ENCODE measurements at places on chromosomes 1 and 21.
A peak's percentile ranks its signal among the peaks of the same experiment; 100 is the strongest.

- no peak for DNase-seq
Observed at GRCh38 chr1:5908461-5909375, 83.5 kb downstream of the NPHP4 start.

GRCh38 chr1:224435318-224435763 lies 744 bp upstream of the WDR26 start:
- no peak for DNase-seq

DNA sequence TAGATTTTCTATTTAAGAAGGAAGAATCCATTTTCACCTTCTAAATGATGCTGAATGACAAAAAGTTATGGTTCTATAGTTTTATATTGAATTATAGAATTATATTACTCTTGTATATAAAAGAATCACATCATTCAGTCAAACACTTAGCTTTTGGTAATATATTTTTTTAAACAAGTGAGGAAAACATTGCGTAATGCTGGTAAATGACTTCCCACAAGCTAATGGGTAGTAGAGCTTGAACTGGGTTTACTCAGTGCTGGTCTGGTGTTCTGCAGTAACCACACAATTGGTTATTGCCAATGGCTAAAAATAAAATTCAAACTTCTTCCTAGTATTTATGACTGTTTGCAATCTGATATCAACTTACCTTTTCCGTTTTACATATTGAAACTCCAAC lies 10.6 kb upstream of the GIPC2 start:
- no peak for DNase-seq

DNA sequence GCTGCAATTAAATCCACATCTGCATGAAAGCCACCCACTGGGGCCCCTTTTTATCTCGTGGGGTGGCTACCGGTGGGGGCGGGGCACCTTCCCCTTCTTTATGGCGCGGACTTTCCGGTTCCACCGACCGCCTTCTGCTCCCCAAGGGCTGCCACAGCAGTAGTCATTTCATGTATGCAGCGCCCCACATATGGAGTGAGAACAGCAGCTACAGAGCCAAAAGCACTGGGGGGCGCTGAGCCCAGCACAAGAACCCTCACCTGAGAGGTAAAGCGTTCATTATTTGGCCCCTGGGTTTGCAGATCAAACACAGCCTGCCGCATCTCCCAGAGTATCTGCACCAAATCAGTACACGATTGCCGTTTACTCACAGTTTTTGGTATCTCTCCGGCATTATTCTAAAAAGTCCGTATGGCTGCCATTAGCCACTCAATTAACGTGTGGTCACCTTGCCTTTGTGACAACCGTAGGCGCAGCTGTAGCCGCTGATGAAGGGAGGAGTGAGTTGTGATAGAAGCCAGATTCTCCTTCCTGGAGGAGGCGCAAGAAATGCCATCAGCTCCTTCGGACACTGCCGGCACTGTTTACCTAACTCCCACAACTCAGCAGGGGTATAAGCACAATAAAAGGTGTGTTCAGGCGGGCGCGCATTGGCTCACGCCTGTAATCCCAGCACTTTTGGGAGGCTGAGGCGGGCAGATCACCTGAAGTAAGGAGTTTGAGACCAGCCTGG lies 30.4 kb upstream of the CR2 start:
- no peak for DNase-seq

DNA sequence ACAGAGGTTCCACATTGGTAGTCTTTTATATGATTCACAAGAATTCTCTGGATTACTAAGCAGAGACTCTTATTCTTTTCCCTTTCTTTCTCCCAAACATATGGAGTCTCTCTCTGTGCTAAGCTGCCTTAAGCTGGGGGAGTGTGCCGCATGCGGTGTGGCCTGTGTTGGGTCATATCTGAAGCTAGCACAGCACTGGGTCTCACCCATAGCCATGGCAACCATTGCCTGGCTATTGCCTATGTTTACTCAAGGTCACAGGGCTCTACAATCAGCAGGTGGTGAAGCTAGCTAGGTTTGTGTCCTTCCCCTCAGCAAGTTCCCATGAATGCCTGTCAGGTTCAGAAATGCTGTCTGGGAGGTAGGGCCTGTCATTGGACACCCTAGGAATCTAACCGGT lies 73.6 kb upstream of the ZRANB2 start:
- DNase-seq: no peak

- no peak for DNase-seq
Observed at GRCh38 chr21:34189506-34189905, 116.1 kb downstream of the MRPS6 start.

- DNase-seq: peak; percentile 9
Observed at GRCh38 chr1:178189814-178190213, 95.9 kb downstream of the RASAL2 start.

- no peak for DNase-seq
Observed at GRCh38 chr1:226981386-226981817, 41.3 kb downstream of the COQ8A start.

GRCh38 chr1:193674292-193674944 lies 488.0 kb upstream of the B3GALT2 start:
- DNase-seq: no peak

GRCh38 chr1:198647055-198647454 lies 8.2 kb downstream of the PTPRC start:
- DNase-seq: no peak

GRCh38 chr1:43269627-43270375 lies at the start of gene TMEM125:
TMEM125 (plus strand) TSS chr1:43269983; CDS start chr1:43272723, 2,740 bp downstream.
- DNase-seq: no peak

DNA sequence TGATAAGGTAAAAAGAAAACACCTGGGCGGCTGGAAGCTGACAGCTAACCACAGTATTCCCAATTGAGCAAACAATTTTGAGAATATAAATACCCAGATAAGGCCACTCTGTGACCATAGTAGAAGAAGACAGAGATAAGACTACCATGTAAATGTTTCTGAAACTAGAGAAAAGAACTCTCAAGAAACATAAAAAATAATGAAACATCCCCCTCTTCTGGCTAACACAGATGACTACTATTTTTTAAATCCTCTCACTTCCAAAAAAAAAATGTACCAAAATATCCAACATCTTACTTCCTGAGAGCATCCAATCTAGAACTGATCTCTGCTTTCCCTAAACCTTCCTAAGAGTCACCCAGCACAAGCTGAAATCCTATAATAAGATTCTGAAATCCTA lies 125.9 kb downstream of the HFM1 start:
- no peak for DNase-seq

DNA sequence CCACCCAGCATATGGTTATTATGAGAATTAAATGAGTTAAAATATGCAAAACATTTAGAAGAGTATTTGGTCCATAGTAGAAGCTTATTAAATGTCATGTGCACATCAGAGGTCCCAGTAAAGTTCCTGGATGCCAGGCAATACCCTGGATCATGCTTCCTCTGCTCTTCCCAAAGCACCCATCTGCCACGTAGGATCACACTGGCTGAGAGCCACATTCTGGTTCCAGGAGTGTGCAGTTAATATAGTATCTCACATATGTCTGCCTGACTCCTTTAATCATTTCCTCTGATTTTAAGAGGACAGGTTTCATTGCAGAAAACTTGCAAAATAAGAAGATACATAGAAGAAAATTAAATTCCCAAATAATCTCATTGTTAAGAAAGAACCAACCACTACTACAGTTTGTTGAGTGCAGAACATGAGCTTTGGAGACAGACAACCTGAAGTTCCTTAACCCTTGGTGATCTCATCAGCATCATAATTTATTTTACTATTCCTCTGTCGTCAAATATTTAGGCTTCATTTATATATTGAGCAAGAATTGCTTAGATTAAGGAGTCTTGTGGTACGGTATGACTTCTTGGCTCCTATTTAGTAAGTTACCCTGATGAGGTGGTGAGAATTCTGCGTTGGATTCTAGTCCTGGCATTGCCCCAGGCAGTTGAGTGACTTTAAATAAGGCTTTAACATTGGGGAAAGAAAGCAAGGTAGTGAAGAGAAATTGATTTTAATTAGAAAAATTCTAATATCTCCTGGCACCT lies 12.3 kb downstream of the SGIP1 start:
- DNase-seq: no peak

- no peak for DNase-seq
Observed at GRCh38 chr1:46718340-46718726, 581 bp downstream of the EFCAB14 start.

DNA sequence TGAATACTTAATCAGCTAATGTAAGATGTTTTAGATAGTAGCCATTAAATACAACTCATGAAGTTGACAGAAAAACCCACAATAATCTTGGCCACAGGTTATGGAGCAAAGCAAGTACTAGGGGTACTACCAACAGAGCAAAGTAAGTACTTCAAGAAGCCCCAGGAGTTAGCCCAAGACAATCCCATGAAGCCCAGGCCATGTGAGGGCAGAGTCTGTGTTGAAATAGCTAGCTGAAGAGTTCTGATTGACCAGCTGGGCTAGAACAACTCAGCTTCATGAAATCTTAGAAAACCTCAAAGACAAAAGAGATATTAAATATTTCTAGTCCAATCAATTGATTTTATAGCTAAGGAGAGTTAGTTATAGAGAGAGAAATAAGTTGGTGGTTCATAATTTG lies 212.9 kb upstream of the HOOK1 start:
- no peak for DNase-seq

GRCh38 chr1:217052626-217053025 lies 329.4 kb upstream of the ESRRG start:
- DNase-seq: no peak

GRCh38 chr1:150476754-150477153 lies 10.5 kb upstream of the TARS2 start:
- DNase-seq: no peak

DNA sequence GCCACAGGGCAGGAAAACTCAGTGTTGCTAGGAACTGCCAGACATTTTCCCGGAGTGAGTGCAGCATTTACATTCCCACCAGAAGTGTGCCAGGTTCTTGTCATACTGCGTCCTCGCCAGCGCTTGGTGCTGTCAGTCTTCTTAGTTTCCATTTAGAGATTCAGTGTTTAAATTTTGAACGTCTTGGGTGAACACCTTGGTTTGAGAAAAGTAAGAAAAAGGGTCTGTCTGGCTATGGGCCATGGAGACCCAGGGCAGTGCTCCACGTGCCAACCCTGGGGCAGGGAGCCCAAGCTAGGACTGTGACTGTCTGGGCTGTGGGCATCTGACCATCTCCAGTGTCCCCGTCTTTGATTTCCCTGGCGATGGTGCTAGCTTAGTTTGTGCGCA lies 16.0 kb downstream of the IBA57 start:
- no peak for DNase-seq

DNA sequence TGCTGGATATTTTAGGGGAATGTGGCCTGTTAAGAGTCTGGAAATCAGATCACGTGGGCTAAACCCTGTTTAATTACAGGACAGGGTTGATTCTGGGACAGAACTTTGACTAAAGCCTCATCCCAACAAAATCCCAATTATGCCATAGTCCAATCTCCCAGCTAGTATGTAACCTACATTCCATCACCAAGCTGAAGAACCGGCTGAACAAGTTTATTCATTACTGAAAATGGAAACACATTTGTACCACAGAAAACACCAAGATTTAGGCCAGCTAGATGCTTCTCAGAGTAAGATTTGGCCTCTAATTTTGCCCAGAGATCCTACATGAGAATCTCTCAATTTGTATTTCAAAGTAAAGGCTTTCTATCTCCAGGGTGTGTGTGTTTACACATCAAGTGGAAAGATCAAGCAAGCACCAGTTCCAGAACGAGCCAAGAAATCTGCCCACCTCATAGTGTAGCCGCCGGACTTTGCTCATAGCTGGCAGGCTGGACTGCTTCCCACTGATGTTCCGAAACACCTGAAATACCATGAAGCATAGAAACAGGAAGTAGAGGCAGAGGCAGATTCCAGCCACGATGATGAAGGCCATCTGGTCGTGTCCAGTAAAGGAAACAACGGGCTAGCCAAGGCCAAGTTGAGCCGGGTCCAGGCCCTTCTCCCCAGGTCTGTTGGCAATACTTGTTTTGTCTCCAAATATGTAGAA lies 86.8 kb downstream of the WLS start:
- no peak for DNase-seq

DNA sequence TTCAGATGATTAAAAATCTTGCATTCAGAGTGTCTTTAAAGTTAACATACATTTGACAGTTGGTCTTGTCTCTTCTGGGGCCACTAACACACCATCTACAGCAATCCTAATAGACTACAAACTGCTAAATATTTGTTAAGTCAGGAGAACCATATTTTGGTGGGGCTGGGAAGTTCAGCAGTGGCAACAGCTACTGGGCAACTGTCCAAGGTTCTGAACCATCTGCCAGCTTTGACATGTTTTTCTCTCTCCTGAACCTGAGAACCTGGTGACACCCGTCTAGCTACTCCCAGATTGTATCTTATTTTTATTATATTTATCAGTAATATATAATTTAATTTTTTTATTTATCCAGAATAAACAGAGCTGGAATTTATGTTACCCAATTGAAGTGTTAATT lies 199.0 kb upstream of the DPYD start:
- no peak for DNase-seq

DNA sequence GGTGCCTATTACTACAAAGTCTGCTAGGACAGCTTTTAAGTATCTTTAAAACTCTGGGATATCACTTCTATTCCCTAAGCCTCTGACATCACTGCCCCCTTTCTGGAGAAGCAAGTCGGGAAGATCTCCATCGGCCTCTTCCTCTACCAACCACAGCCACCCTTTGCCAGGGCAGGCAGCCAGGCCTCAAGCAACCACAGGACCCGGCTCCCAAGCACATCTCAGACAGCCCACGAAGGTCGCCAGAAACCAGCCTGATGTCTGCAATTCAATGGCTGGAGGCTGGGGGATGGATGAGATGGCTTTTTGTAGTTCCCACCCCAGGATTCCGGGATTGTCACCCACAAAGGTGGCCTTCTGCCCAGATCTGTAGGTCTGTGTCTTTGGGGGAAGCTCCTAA lies 70.7 kb downstream of the LGR6 start:
- DNase-seq: no peak

DNA sequence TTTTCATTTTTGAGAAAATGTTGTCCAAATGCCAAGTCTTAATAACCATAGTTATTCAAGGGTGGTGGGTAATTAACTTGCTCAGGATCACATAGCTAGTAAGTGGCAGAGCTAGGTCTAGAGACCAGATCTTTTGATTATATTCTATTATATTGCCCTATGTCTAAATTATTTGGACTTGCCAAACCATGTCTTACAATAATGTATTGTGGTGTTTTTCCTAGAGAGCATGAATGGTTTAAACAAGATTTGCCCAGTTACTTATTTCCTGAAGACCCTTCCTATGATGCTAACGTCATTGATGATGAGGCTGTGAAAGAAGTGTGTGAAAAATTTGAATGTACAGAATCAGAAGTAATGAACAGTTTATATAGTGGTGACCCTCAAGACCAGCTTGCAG lies 58.6 kb downstream of the PRKAA2 start:
- DNase-seq: no peak

- no peak for DNase-seq
Observed at GRCh38 chr21:32406405-32406804, 6.1 kb upstream of the EVA1C start.

GRCh38 chr21:36835383-36835795 lies 131.1 kb downstream of the HLCS start:
- no peak for DNase-seq

- DNase-seq: no peak
Observed at GRCh38 chr1:151992303-151993083, 1.2 kb downstream of the S100A10 start.

- DNase-seq: no peak
Observed at GRCh38 chr1:156914440-156914856, 6.0 kb upstream of the LRRC71 start.

Data from NCI-H2107 (cell line).